ENCODE measurements at places on chromosomes 7 and 10.

DNA sequence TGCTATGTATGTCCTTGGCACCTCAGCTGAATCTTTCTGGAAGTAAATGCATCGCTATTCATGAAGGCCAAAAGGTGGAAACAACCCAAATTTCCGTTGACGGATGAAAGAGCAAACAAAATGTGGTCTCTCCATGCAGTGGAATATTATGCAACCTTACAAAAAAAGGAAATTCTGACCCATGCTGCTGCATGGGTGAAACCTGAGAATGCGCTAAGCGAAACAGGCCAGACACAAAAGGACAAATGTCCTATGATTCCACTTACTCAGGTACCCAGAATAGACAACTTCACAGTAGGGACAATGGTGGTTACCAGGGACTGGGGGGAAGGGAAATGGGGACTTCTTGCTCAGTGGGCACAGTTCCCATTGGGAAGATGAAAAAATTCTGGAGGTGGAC is 158.8 kb downstream of the CAMK1D start:
- H3K4me3 ChIP-seq, result no peak overlapping the region
- peaks cover 45% of the 10 kb centered on the region for H3K4me1 ChIP-seq
- no peaks in the 10 kb centered on the region for H3K27me3 ChIP-seq
- peak overlapping the region; percentile 43 for H3K27ac ChIP-seq
- H3K36me3 ChIP-seq, result no peaks in the 10 kb centered on the region

DNA sequence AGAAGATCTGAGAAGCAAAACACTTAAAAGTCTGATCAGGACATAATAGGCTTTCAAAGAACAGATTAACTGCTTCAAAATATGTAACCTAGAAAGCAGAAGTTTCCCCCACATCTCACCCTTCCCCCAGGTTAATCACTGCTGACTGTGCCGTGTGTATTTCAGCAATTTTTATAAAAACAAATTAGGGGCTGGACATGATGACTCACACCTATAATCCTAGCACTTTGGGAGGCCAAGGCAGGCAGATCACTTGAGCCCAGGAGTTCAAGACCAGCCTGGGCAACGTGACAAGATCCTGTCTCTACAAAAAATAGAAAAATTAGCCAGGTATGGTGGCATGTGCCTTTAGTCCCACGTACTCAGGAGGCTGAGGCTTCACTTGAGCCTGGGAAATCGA is 67.6 kb upstream of the GATA3 start:
- no peaks in the 10 kb centered on the region for H3K27me3 ChIP-seq
- H3K36me3 ChIP-seq, result peaks cover 6% of the 10 kb centered on the region
- H3K4me1 ChIP-seq, result peaks cover 6% of the 10 kb centered on the region
- no peak for DNase-seq
- H3K27ac ChIP-seq, result no peak overlapping the region
- no peak overlapping the region for H3K4me3 ChIP-seq

DNA sequence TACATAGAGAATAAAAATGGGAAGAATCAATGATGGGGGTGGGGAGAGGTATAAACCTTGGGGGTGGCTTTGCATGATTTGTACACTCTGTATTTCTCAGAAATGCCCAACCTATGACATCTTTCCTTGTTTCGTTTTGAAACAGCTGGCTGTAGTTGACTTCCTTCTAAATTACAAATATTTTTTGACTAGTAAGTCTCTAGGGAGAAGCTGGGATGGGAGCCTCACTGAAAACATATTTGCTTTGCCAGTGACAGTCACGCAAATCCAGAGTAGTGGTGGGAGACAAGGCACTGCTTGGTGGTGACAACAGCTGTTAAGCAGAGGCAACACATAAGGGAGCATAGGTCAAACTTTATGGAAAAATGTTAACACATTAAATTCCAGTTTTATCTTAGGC is 440.5 kb downstream of the SEMA3D start:
- DNase-seq, result no peak
- no peaks in the 10 kb centered on the region for H3K36me3 ChIP-seq
- H3K4me3 ChIP-seq, result no peak overlapping the region
- no peaks in the 10 kb centered on the region for H3K27me3 ChIP-seq
- no peaks in the 10 kb centered on the region for H3K4me1 ChIP-seq

DNA sequence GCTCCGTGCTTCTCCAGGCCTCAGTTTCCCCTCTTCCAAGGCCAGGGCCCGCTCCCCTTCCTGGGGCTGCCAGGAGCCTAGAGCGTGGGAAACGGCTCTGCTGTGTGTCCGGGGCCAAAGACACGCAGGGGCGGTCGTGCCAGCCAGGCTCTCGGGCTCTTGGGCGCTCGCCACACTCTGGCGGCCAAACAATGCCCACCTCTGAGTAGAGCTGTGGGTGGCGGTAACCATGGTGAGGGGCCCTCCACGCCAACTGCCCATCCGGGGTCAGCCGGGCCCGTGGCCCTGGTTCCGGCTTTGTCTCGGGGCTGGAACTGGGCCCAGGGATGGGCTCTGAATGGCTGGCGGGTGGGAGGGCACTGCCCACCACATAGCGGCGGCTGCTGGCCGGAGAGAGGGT is 16.0 kb downstream of the GRIFIN start:
- no peak overlapping the region for H3K27ac ChIP-seq
- DNase-seq, result no peak
- H3K4me1 ChIP-seq, result no peaks in the 10 kb centered on the region
- H3K27me3 ChIP-seq, result no peaks in the 10 kb centered on the region
- no peaks in the 10 kb centered on the region for H3K36me3 ChIP-seq

DNA sequence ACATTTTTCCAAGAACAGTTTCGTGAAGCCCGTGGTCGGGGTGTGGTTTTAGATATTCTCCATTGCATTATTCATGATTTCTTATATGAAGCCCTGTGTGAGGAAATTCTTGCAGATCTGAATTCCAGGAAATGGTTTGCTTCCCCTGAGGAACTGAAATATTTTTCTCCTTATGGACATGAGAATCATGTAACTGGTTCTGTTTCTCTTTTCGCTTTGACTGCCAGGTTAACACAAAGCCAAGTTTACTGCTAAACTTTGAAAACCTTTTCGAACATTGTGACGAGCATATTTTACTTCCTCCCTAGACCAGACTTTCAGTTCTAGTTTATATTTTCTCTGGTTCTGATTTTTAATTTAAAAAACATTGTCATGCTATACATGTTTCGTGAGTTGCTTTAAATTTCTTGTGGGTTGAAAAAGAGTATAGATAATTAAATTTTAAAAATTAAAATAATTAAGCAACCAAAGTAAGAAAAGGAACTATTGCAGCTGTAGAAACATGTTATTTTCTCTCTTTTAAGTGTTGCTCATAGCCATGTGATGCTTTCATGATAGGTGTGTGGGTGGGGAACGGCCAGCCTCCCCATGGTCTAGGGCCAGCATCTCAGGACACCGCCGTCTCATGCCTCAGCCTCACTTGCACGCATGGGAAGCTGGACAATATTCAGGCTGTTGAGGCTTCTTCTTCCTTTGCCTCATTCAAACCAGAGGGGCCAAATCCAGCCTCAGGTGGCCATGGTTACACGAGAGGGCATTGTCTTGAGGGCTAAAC is 97.1 kb downstream of the CREB5 start:
- DNase-seq, result no peak
- H3K36me3 ChIP-seq, result no peaks in the 10 kb centered on the region
- H3K4me1 ChIP-seq, result no peaks in the 10 kb centered on the region

DNA sequence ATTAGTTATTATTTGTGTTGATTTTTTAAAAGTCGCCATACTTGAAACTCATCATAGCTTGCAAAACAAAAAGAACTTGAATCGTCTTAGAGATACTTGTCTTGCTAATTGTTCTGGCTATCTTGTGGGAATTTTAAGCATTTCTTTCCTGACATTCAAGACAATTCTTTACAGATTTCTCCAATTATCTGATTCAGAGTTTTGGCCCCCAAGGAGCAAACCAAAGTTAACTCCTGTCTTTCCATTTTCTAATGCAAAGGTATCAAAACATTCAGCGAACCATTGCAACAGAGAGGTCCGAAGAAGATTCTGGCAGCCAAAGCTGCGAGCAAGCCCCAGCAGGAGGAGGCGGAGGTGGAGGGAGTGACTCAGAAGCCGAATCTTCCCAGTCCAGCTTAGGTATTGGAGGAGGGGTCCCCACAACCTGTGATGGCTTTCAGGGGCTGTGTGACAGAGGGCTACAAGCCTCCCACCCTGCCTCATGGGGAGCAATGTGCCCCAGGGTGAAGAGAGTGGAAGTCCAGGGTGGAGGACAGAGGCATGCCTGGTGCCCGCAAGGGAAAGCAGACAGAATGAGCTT is 119.4 kb upstream of the STK17A start:
- no peak overlapping the region for H3K27ac ChIP-seq
- no peak for DNase-seq
- H3K4me3 ChIP-seq, result no peak overlapping the region
- H3K27me3 ChIP-seq, result peaks cover 51% of the 10 kb centered on the region
- peaks cover 12% of the 10 kb centered on the region for H3K4me1 ChIP-seq

DNA sequence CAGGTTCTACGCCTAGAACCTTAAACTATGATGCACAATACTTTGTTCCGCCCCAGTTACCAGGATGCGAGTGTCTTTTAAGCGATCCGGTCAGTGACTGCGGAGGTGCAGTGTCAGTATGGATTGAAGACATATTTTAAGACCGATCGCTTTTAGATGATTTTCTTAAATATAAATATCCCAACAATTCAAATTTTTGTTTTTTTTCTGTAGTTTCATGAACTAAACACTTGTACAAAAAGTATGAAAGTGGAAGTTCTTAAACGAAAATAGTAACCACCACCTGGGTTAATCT is 835 bp downstream of the COMMD3 start:
- no peaks in the 10 kb centered on the region for H3K27me3 ChIP-seq
- peak overlapping the region; percentile 99 for H3K4me3 ChIP-seq
- peaks cover 5% of the 10 kb centered on the region for H3K36me3 ChIP-seq
- peak overlapping the region; percentile 93 for H3K27ac ChIP-seq

- H3K27ac ChIP-seq, result peak overlapping the region; percentile 93
- H3K4me1 ChIP-seq, result peaks cover 17% of the 10 kb centered on the region
- no peak for DNase-seq
- H3K36me3 ChIP-seq, result no peaks in the 10 kb centered on the region
- H3K27me3 ChIP-seq, result peaks cover 4% of the 10 kb centered on the region
Observed at GRCh38 chr10:62778125-62778524, 26.4 kb upstream of the ADO start.

GRCh38 chr10:20354166-20354565 is 537.9 kb downstream of the PLXDC2 start:
- H3K4me1 ChIP-seq, result no peaks in the 10 kb centered on the region
- no peaks in the 10 kb centered on the region for H3K36me3 ChIP-seq
- H3K27ac ChIP-seq, result no peak overlapping the region
- H3K27me3 ChIP-seq, result no peaks in the 10 kb centered on the region

DNA sequence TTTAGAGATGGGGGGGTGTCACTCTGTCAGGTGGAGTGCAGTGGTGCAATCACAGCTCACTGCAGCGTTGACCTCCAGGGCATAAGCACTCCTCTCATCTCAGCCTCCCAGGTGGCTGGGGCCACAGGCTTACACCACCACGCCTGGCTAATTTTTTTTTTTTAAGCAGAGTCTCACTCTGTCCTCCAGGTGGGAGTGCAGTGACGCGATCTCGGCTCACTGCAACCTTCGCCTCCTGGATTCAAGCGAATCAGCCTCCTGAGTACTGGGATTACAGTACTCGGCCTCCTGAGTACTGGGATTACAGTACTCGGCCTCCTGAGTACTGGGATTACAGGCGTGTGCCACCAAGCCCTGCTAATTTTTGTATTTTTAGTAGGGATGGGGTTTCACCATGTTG is 23.6 kb upstream of the PPIA start:
- H3K4me1 ChIP-seq, result peaks cover 34% of the 10 kb centered on the region
- peaks cover 3% of the 10 kb centered on the region for H3K36me3 ChIP-seq
- no peaks in the 10 kb centered on the region for H3K27me3 ChIP-seq
- no peak for DNase-seq
- H3K4me3 ChIP-seq, result no peak overlapping the region

DNA sequence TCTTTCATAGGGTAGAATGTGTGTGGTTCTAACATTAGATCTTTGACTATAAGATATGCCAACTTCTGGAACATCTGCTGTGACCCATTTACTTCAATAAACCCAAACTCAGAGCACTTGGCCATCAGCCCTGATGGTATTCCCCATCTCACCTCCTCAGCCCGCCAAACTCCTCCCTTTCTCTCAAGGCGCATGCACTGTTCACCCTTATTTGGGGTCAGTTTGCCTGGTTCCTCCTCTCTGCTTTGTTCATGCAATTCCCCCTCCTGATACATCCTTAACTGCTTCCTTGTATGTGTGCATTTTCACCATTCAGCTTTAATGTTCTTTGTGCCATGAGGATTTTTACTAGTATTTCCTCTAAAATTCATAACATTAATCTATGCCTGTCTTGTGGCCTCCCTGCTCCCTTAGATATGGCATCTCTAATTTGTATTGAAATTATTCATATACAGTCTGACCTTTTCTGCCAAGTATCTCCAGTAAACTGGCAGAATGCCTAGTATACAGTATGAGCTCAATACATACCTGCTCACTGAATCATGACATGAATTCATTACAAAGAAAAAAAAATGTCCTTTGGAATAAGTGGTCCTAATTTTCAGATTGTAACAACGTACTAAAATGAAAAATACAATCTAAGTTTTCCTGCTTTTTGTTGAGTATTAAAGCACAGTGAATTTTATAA is 336.8 kb upstream of the IGFBP3 start:
- no peaks in the 10 kb centered on the region for H3K4me1 ChIP-seq
- no peak overlapping the region for H3K4me3 ChIP-seq
- no peaks in the 10 kb centered on the region for H3K36me3 ChIP-seq
- no peaks in the 10 kb centered on the region for H3K27me3 ChIP-seq
- no peak for DNase-seq
- H3K27ac ChIP-seq, result no peak overlapping the region

DNA sequence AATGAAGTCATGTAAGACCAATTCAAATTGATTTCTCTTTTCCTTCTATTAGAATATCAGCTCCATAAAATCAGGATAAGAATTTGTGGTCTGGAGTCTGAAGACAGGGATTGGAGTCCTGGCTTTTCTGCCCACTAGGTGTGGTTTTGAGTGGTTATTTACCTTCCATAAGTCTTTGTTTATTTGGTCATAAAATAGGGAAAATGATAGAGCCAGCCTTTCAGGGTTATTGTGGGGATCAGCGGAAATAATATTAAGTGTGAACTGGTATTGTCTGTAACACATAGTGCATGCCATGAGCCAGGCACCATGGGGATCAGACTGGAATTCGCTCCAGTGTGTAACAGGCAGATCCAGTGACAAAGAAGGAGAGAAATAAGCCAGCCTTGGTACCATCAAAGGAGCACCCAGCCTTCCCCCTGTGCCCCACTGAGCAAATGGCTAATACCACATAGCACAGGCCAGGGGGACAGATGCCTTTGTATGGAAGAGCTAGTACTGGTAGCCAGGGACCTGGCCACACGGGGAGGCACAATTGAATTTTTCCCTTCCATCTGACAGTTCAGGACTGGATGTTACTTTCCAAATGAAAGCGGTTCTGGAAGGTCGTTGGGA is 509.7 kb upstream of the PODXL start:
- no peaks in the 10 kb centered on the region for H3K4me1 ChIP-seq
- H3K27me3 ChIP-seq, result no peaks in the 10 kb centered on the region
- H3K36me3 ChIP-seq, result no peaks in the 10 kb centered on the region
- no peak for DNase-seq
- H3K27ac ChIP-seq, result no peak overlapping the region

GRCh38 chr10:90858461-90858968 is 676 bp upstream of the HTR7 start:
- H3K27me3 ChIP-seq, result peaks cover 71% of the 10 kb centered on the region
- DNase-seq, result no peak
- peaks cover 8% of the 10 kb centered on the region for H3K4me1 ChIP-seq
- no peak overlapping the region for H3K27ac ChIP-seq
- H3K36me3 ChIP-seq, result no peaks in the 10 kb centered on the region
- peak overlapping the region; percentile 89 for H3K4me3 ChIP-seq
